Activated naive CD8-positive, alpha-beta T cell treated with anti-CD3 and anti-CD28 coated beads, Interleukin-2, amount 50 U/mL, for 24 hours (primary cell): ENCODE measurements at places on chromosomes 12 and 14.

DNA sequence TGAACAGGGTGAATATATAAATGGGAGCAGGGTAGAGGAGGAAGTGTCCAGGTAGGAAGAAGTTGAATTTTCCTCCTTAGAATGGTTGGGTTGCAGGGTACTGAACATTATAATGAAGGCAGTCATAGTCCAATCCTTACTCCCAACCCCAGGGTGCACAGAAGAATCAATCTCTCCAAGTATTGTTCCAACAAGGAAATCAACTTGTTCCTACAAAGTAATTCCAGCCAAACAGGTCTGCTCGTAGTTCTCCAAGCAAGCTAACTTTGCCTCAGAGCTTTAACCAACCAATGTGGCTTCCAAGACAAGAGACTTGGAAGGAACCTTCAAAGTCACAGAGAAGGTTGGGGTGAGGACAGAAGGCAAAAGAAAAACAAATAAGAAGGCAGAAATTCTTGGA is 527.2 kb downstream of the MED13L start:
- H3K4me1 ChIP-seq = no peaks in the 10 kb centered on the region
- H3K27ac ChIP-seq = no peak overlapping the region
- no peak for DNase-seq
- peaks cover 13% of the 10 kb centered on the region for H3K27me3 ChIP-seq
- H3K4me3 ChIP-seq = no peak overlapping the region

- no peak for DNase-seq
- H3K27ac ChIP-seq = no peak overlapping the region
- no peaks in the 10 kb centered on the region for H3K36me3 ChIP-seq
- H3K27me3 ChIP-seq = peaks cover 11% of the 10 kb centered on the region
Observed at GRCh38 chr14:69581316-69581935, 6.8 kb upstream of the CCDC177 start.

DNA sequence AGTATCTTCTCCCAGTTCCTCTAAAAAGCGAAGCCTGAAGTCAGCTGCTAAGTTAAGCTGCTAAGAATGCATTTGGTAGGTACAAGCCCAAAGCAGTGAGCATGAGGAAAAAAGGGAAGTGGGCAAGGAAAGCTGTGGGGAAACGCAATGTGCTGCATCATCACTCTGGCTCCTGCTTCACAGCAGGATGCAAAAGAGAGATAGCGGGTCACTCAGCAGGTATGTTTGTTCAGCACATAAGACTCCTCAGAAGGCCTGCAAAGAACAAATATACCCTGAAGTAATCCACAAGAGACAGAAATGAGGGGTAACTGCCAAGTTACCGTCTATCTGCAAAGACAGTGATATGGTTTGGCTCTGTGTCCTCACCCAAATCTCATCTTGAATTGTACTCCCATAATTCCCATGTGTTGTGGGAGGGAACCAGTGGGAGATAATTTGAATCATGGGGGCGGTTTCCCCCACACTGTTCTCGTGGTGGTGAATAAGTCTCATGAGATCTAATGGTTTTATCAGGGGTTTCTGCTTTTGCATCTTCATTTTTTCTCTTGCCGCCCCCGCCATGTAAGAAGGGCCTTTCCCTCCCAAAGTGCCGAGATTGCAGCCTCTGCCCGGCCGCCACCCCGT is 127.4 kb upstream of the EGLN3 start:
- H3K4me1 ChIP-seq = peaks cover 4% of the 10 kb centered on the region
- no peak for DNase-seq
- H3K4me3 ChIP-seq = no peak overlapping the region
- no peaks in the 10 kb centered on the region for H3K36me3 ChIP-seq
- peaks cover 3% of the 10 kb centered on the region for H3K27me3 ChIP-seq

GRCh38 chr12:127809275-127809674 is 457.7 kb upstream of the TMEM132C start:
- no peak overlapping the region for H3K27ac ChIP-seq
- no peaks in the 10 kb centered on the region for H3K36me3 ChIP-seq
- H3K27me3 ChIP-seq = no peaks in the 10 kb centered on the region
- DNase-seq = no peak
- H3K4me1 ChIP-seq = no peaks in the 10 kb centered on the region

- H3K4me1 ChIP-seq = peaks cover 83% of the 10 kb centered on the region
- DNase-seq = peak; percentile 44
- peak overlapping the region; percentile 65 for H3K4me3 ChIP-seq
- H3K36me3 ChIP-seq = peaks cover 48% of the 10 kb centered on the region
- H3K27ac ChIP-seq = peak overlapping the region; percentile 94
Observed at GRCh38 chr14:100106250-100107112, 41.3 kb downstream of the EVL start.
